ENCODE measurements at places on chromosomes 11 and 22. TPM values are rescaled to one million over a fixed set of nuclear protein-coding genes. Genes with fewer than 3 reads are reported as not detected.

DNA sequence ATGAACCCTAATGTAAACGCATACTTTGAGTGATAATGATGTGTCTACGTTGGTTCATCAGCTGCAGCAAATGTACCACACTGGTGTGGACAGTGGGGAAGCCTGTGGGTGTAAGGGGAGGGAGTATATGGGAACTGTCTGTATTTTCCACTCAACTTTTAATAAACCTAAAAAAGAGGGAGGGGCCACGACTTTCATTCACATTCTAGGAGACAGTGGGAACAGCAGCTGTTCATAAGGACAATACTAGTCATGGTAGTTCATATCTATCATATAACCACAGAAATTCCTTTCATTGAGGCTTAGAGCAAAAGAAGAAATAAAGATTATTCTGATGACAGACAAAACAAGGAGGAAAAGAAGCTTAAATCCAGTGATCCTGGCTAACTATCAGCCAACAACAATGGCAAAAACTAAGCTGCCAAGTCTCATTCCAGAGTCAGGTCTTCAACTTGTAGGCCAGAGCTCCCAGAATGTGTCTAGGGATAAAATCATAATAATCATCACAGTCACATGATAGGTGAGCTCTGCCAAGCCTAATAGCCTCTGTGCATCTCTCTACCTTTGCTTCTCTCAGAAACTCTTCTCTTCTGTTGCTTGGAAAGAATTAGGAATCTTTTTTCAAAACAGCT lies 59.4 kb upstream of the CHRM4 start:
- no peaks in the 10 kb centered on the region for H3K27me3 ChIP-seq
- H3K36me3 ChIP-seq: peaks cover 8% of the 10 kb centered on the region
- no peak overlapping the region for H3K27ac ChIP-seq
- no peak for DNase-seq
- no peak overlapping the region for H3K4me3 ChIP-seq
- H3K4me1 ChIP-seq: peaks cover 10% of the 10 kb centered on the region

GRCh38 chr22:35203583-35203982 lies 53.7 kb upstream of the HMGXB4 start:
- H3K4me1 ChIP-seq: peaks cover 2% of the 10 kb centered on the region
- H3K27ac ChIP-seq: no peak overlapping the region
- no peaks in the 10 kb centered on the region for H3K36me3 ChIP-seq
- H3K27me3 ChIP-seq: peaks cover 10% of the 10 kb centered on the region
- no peak for DNase-seq

GRCh38 chr22:22196018-22196533 lies 48.5 kb upstream of the VPREB1 start:
- H3K27ac ChIP-seq: no peak overlapping the region
- H3K4me3 ChIP-seq: no peak overlapping the region
- DNase-seq: no peak
- no peaks in the 10 kb centered on the region for H3K36me3 ChIP-seq
- H3K27me3 ChIP-seq: peaks cover 12% of the 10 kb centered on the region
- peaks cover 3% of the 10 kb centered on the region for H3K4me1 ChIP-seq

- H3K4me1 ChIP-seq: peaks cover 8% of the 10 kb centered on the region
- no peaks in the 10 kb centered on the region for H3K27me3 ChIP-seq
- DNase-seq: no peak
- no peak overlapping the region for H3K4me3 ChIP-seq
- H3K36me3 ChIP-seq: peaks cover 27% of the 10 kb centered on the region
These were observed 86.5 kb upstream of the MYO18B start for GRCh38 chr22:25655371-25655935.

DNA sequence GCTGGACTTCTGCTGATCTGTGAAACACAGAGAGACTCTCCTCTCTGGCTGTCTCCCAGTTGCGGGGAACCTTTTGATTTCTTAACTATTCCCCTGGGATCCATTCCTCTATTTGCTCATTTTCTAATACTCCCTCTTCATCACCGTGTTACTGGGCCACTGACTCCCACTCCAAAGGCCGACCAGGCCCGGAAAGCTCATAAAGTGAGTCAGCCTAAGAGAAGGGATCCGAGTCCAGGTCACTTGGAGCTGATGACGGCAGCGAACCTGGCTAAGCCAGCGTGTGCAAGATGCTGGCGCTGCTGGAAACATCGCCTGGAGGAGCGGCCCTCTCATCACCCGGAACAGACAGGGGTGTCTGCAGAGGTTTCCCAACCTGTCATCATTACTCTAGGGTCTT lies 112.8 kb downstream of the FBXO7 start:
- H3K36me3 ChIP-seq: no peaks in the 10 kb centered on the region
- H3K4me1 ChIP-seq: no peaks in the 10 kb centered on the region
- DNase-seq: no peak
- peaks cover 14% of the 10 kb centered on the region for H3K27me3 ChIP-seq
- H3K4me3 ChIP-seq: no peak overlapping the region

GRCh38 chr22:46033256-46034200 lies 56.6 kb upstream of the WNT7B start:
- H3K4me1 ChIP-seq: peaks cover 15% of the 10 kb centered on the region
- peaks cover 3% of the 10 kb centered on the region for H3K27me3 ChIP-seq
- no peak overlapping the region for H3K4me3 ChIP-seq
- H3K36me3 ChIP-seq: no peaks in the 10 kb centered on the region
- H3K27ac ChIP-seq: no peak overlapping the region

- peaks cover 2% of the 10 kb centered on the region for H3K27me3 ChIP-seq
- H3K4me3 ChIP-seq: no peak overlapping the region
- no peaks in the 10 kb centered on the region for H3K4me1 ChIP-seq
- H3K36me3 ChIP-seq: no peaks in the 10 kb centered on the region
These were observed 25.2 kb upstream of the GCAT start for GRCh38 chr22:37782340-37783168.

DNA sequence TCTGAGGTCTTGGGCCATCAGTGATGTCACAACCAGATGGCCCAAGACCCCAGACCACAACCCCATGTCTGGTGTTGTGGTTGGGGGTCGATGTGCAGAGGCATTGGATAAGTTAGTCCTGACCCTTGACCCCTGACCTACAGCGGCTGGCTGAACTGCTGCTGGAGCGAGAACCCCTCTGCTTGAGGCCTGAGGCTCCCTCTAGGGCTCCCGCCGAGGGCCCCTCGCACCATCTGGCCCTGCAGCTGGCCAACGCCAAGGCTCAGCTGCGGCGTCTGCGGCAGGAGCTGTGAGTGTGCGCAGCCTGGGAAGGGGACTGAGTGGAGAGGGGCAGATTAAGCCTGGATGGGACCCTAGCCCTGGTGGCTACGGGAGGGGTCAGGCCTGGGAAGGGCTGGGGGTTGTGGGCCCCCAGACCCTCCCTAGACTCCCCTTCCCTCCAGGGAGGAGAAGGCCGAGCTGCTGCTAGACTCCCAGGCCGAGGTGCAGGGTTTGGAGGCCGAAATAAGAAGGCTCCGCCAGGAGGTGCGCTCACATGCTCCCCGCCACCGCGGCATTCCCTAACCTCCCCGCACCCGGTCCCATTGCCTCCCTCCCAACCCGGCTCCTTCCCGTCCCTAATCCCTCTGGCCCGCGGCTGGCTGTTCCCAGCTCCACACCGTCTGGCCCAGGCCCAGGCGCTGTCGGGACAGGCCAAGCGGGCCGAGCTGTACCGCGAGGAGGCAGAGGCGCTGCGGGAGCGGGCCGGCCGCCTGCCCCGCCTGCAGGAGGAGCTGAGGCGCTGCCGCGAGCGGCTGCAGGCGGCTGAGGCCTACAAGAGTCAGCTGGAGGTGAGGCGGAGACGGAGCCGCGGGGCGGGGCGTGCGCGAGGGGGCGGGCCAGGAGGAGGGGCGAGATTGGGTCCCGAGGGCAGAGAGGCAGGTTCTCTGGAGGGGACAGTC lies 2.1 kb downstream of the CCDC88B start:
- H3K27ac ChIP-seq: peak overlapping the region; percentile 61
- DNase-seq: peak; percentile 97
- peaks cover 11% of the 10 kb centered on the region for H3K36me3 ChIP-seq
- peaks cover 41% of the 10 kb centered on the region for H3K4me1 ChIP-seq
- H3K4me3 ChIP-seq: peak overlapping the region; percentile 94

- H3K27me3 ChIP-seq: no peaks in the 10 kb centered on the region
- H3K27ac ChIP-seq: no peak overlapping the region
- H3K36me3 ChIP-seq: no peaks in the 10 kb centered on the region
- DNase-seq: no peak
These were observed 113.7 kb upstream of the BLID start for GRCh38 chr11:122229481-122230384.

DNA sequence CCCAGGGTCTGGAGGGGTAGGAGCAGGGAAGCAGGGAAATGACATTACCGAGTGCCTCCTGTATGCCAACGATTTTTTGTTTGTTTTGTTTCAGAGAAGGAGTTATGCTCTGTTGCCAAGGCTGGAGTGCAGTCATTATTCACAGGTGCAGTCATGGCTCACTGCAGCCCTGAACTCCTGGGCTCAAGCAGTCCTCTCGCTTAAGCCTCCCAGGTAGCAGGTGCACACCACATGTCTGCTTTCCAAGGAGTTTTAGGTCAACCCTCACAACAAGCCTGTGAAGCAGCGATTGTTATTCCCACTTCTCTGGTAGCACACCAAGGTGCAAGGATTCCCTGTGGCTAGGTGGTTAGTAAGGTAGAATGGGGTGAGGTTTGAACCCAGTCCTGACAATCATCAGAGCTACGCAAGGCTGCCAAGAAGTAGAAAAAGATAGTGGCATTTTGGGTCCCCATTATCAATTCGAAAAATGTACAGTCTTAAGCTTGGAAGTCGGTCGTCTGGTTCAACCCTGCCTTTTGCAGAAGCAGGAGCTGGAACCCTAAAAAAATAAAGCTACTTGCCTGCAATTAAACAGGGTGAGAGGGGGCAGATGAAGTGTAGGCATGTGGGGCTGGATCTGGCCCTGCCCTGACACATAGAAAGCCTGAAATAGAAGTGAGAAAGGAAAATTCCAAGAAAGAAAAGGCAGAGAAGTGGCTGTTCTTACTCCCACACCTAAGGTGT lies 9.1 kb downstream of the UCP3 start:
- H3K4me3 ChIP-seq: no peak overlapping the region
- DNase-seq: no peak
- peaks cover 15% of the 10 kb centered on the region for H3K36me3 ChIP-seq
- H3K27me3 ChIP-seq: no peaks in the 10 kb centered on the region
- H3K4me1 ChIP-seq: peaks cover 45% of the 10 kb centered on the region

DNA sequence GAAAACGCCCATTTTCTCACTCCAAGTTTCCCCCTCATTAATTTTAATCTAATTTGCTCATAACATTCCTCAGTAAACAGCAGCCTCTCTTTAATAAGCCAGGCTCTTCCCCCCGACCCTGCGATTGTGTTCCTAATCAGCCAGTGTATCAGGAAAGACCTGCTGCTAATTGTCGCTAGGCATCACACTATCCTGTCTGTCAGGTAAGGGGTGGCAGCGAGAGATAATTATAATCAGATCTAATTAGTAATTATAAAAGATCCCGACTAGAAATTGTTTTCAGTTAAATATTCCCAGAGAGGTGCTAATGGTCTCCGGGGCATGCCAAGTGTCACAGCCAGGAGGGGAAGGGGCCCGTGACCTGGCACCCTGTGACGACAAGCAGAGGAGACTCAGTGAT lies 142.8 kb downstream of the ST3GAL4 start:
- no peak overlapping the region for H3K4me3 ChIP-seq
- no peaks in the 10 kb centered on the region for H3K36me3 ChIP-seq
- H3K4me1 ChIP-seq: no peaks in the 10 kb centered on the region

- H3K4me3 ChIP-seq: no peak overlapping the region
- H3K27me3 ChIP-seq: peaks cover 68% of the 10 kb centered on the region
- H3K27ac ChIP-seq: no peak overlapping the region
- H3K36me3 ChIP-seq: no peaks in the 10 kb centered on the region
- no peak for DNase-seq
These were observed 13.3 kb downstream of the WT1 start for GRCh38 chr11:32421992-32422391.

DNA sequence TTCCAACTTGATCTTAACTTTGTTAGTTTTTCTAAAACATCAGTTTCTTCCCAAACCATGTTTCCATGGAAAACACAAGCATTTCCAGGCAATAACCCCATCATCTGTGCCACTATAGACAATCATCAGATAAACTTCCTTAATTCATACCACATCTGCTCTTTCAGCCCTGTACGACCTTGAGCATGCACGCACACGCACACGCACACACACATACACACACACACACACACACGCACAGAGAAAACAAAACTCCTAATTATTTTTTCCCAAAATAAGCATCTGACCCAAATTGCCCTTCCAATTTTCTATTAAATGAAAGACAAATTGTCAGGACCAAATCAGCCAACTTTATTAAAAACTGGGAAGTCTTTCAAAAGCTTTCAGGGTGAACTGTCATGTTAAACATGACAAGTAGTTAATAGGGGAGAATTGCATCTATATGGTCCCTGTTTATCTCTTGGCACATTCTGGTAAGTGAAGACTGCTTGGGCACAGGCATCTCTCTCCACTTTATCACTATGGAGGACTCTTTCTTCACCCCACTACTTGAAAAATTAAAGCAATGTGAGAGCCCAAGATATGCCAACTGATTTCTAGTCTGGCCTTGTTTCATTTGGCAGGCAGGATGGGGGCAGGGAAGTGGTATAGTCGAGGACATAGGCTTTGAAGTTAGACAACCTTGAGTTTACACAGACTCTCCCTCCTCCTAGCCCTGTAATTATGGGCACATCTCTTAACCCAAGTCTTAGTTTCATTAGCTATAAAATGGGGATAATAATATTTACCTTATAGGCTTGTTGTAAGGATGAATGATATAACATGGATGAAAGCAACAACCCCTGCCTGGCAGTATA lies 15.1 kb downstream of the ADM start:
- no peak for DNase-seq
- H3K4me1 ChIP-seq: peaks cover 9% of the 10 kb centered on the region
- H3K27ac ChIP-seq: no peak overlapping the region
- H3K27me3 ChIP-seq: peaks cover 8% of the 10 kb centered on the region

- no peaks in the 10 kb centered on the region for H3K4me1 ChIP-seq
- H3K27me3 ChIP-seq: peaks cover 12% of the 10 kb centered on the region
- DNase-seq: no peak
- no peaks in the 10 kb centered on the region for H3K36me3 ChIP-seq
- no peak overlapping the region for H3K27ac ChIP-seq
- H3K4me3 ChIP-seq: no peak overlapping the region
These were observed 55.6 kb downstream of the NAV2 start for GRCh38 chr11:19768197-19768596.

- H3K4me3 ChIP-seq: no peak overlapping the region
- no peaks in the 10 kb centered on the region for H3K4me1 ChIP-seq
- no peaks in the 10 kb centered on the region for H3K36me3 ChIP-seq
- no peak overlapping the region for H3K27ac ChIP-seq
These were observed 849.1 kb upstream of the API5 start for GRCh38 chr11:42462558-42463310.

The PRG3 gene
- not detected for total RNA-seq

The CHRNA10 gene
- total RNA-seq: 2.4 TPM

The EMID1 gene
- total RNA-seq: not detected

The GAS2L1 gene
- 8.1 TPM for total RNA-seq

The ABCC8 gene
- not detected for total RNA-seq

The CDC42EP2 gene
- 0.51 TPM for total RNA-seq

The RABL2B gene
- total RNA-seq: 41.0 TPM

The OMP gene
- total RNA-seq: not detected

The OR52B2 gene
- total RNA-seq: not detected

The NPAS4 gene
- total RNA-seq: 0.67 TPM

All from activated naive CD8-positive, alpha-beta T cell treated with anti-CD3 and anti-CD28 coated beads, Interleukin-2, amount 10 ng/mL, durations not matched to agents 7 days and 5 days (primary cell).